Thymus (tissue), 14 donors: ENCODE measurements at places on chromosomes 6 and 20.

DNA sequence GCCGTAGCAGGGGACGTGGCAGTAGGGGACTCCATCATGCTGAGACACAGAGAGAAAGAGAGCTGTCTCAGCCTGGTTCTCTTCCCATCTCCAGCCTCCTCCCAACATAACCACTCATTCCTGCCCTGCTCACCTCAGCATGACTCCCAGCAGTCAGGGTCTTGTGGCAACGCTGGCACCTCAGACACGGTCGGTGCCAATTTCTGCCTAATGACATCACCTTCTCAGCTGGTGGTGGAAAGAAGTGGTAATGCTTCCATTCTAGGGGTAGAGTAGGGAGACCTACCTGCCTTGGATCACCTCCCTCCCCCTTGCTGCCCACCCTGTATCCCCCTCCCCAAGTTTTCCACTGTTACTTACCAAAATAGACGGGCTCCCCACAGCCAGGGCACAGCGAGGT lies 2.5 kb downstream of the CRIP3 start:
- no peak for DNase-seq
- no peaks in the 10 kb centered on the region for H3K36me3 ChIP-seq
- peaks cover 44% of the 10 kb centered on the region for H3K27me3 ChIP-seq
- no peak overlapping the region for H3K27ac ChIP-seq

GRCh38 chr20:37426106-37426505 lies 80.2 kb downstream of the SRC start:
- no peak overlapping the region for H3K4me3 ChIP-seq
- H3K27me3 ChIP-seq: peaks cover 51% of the 10 kb centered on the region
- H3K36me3 ChIP-seq: no peaks in the 10 kb centered on the region
- peaks cover 7% of the 10 kb centered on the region for H3K4me1 ChIP-seq
- DNase-seq: no peak

DNA sequence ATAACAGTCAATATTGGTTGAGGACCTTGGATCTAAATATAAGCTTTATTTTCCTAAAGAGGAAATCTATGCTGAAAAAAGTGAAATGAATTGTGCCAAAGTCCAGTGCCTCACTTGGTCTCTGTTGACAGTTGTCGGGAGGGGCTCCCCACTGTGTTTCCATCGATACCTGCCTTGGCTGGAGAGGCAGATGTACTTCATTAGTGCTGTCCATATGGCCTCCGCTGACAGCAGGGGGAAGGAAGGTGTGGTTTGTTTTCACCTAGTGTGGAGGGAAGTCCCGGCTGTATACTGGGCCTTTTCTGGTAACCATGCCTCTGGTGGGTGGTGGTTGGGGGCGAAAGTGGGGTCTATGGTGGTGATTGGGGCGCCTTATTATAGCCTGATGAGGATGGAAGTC lies 42.7 kb downstream of the CD2AP start:
- H3K4me3 ChIP-seq: no peak overlapping the region
- no peak for DNase-seq
- no peak overlapping the region for H3K27ac ChIP-seq
- no peaks in the 10 kb centered on the region for H3K27me3 ChIP-seq

DNA sequence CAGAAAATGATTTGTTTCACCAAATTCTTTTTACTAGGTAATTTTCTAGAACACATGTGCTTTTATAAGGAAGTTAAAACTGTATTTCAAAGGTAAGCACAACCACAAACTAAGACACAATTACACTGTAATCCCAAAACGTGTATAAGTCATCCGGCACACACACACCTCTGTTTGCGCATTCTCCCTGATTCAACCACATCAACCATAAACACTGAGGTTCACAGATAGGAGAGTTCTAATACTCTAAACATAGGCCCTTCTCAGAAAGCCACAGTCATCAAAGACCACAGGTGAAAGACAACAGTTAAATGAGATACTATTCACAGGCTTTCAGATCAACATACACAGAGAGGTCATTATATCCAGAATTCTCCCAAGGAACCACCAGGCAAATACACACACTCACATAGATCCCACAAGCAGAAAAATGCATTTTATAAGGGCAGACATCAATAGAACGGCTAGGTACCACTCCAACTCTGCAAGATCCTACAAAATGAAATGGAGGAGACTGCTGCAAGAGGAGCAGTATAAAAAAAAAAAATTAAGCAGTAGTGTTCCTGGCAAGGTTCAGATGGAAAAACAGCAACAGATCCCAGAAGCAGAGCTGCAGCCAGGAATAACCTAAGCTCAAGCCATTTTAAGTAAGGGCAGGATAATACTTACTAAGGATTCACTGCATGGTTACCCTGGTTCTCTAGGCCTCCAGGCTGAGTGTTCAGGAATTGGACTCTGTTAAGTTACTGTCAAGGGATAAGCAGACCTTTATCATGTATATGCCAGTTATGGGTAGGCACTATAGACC lies 6.6 kb upstream of the FBXO9 start:
- no peak overlapping the region for H3K27ac ChIP-seq
- no peaks in the 10 kb centered on the region for H3K36me3 ChIP-seq
- H3K4me1 ChIP-seq: peaks cover 10% of the 10 kb centered on the region
- no peak for DNase-seq
- no peaks in the 10 kb centered on the region for H3K27me3 ChIP-seq

GRCh38 chr20:13274275-13274861 lies 53.3 kb downstream of the ISM1 start:
- DNase-seq: no peak
- H3K4me3 ChIP-seq: no peak overlapping the region
- H3K36me3 ChIP-seq: no peaks in the 10 kb centered on the region
- H3K27ac ChIP-seq: no peak overlapping the region

DNA sequence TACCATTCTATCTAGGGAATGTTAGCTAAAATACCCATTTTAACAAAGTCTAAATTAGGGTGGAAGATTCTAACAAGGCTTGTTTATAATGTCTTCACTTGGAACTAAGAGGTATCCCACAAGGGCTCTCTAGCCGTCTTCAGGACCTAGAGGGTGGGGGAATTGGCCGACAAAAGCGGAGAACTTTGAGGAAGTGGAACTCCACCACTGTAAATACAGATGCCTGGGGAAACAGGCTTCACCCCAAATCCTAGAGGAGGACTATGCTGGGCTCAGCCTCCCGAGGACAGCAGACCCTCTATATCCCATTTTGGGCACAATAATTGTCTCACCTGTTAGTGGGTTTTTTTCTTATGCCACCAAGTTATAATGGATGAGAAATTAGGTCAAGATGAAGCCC lies 58.0 kb upstream of the TFB1M start:
- no peaks in the 10 kb centered on the region for H3K27me3 ChIP-seq
- DNase-seq: no peak
- H3K36me3 ChIP-seq: no peaks in the 10 kb centered on the region
- H3K27ac ChIP-seq: no peak overlapping the region

GRCh38 chr20:50146732-50147662 lies 6.5 kb downstream of the PEDS1 start:
- peak overlapping the region; percentile 94 for H3K27ac ChIP-seq
- no peaks in the 10 kb centered on the region for H3K27me3 ChIP-seq
- H3K4me1 ChIP-seq: peaks cover 17% of the 10 kb centered on the region
- H3K4me3 ChIP-seq: peak overlapping the region; percentile 28
- DNase-seq: peak; percentile 59

GRCh38 chr6:131231103-131231502 lies 95.8 kb downstream of the AKAP7 start:
- no peaks in the 10 kb centered on the region for H3K36me3 ChIP-seq
- H3K4me1 ChIP-seq: no peaks in the 10 kb centered on the region
- no peaks in the 10 kb centered on the region for H3K27me3 ChIP-seq

DNA sequence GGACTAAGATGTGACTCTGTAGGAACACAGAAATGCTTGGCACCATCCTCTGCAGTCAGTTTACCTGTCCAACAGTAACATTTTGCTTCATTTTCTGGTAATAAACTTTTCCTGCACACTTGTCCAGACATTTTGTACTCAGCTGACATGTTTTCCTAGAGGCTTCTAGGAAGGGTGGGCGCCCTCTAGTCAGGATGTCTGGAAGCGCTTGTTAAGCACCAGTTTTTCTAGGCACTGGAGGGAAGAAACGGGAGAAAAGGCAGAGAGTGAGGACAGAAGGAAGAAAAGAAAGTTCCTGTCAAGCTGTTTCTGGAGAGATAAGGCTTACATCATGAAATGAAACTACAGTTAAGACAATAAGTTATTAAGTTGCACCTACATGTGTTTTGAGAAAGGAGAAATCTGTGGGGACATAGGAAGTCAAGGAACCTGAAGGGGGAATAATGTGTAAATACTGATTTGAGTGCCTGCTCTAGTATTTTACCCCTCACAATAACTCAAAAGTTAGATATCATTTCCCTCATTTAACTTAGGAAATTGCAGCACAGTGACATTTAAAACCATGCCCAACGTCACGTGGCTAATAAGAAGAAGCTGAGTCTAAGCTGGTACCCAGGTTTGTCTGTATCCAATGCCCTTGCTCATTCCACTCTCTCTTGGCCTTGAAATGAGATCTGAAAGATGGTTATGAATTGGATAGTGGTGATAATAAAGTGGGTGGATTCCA lies 42.7 kb upstream of the TNFRSF21 start:
- peaks cover 5% of the 10 kb centered on the region for H3K4me1 ChIP-seq
- H3K27ac ChIP-seq: no peak overlapping the region
- H3K36me3 ChIP-seq: no peaks in the 10 kb centered on the region
- DNase-seq: no peak
- no peak overlapping the region for H3K4me3 ChIP-seq

DNA sequence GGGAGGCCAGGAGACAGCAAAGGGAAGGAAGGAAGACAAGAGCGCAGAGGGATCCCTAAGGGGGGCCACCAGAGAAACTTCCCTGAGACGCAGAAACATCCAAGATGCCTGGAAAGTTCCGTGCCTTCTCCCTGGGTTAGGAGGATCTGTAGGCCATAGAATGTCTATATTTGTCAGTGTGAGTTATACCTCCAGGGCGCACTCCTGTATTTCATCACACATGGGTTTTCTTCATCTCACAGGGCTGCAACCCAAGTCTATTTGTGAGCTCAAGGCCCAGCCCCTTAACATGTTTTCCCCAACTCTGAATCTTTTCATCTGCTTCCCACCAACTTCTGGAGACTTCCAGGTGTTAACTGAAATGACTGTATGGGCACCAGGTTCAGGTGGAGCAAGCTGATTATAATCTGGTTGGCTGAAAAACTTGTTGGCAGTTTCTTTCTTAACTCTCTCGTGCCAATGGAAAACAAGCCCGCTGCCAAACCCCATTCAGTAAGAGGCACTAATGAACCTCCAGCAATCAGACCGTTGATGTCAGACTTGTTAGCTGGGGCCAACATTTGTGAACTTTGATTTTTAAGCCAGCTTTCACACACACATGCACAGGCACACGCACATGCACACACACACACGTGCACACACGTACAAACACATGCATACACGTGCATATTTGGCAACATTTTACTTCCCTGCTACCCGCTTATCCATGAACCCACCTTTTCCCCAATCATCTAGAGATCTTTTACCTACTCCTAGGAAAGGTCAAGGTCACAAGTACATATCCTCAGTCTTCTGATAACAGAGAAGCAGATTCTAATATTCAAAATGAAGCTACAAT lies 247.5 kb upstream of the GMDS start:
- no peaks in the 10 kb centered on the region for H3K36me3 ChIP-seq
- no peaks in the 10 kb centered on the region for H3K27me3 ChIP-seq
- no peaks in the 10 kb centered on the region for H3K4me1 ChIP-seq
- no peak overlapping the region for H3K4me3 ChIP-seq
- no peak overlapping the region for H3K27ac ChIP-seq
- DNase-seq: no peak

GRCh38 chr20:13121840-13122515 lies 99.1 kb upstream of the ISM1 start:
- no peak overlapping the region for H3K4me3 ChIP-seq
- no peak overlapping the region for H3K27ac ChIP-seq
- no peaks in the 10 kb centered on the region for H3K36me3 ChIP-seq
- no peak for DNase-seq
- no peaks in the 10 kb centered on the region for H3K27me3 ChIP-seq

- no peaks in the 10 kb centered on the region for H3K4me1 ChIP-seq
- H3K4me3 ChIP-seq: no peak overlapping the region
- H3K27ac ChIP-seq: no peak overlapping the region
Observed at GRCh38 chr6:110233770-110234374, 53.6 kb downstream of the CDC40 start.

- H3K27ac ChIP-seq: no peak overlapping the region
- DNase-seq: no peak
- H3K4me3 ChIP-seq: no peak overlapping the region
- H3K36me3 ChIP-seq: no peaks in the 10 kb centered on the region
- H3K27me3 ChIP-seq: no peaks in the 10 kb centered on the region
Observed at GRCh38 chr6:169975286-169975685, 223.9 kb downstream of the ERMARD start.

DNA sequence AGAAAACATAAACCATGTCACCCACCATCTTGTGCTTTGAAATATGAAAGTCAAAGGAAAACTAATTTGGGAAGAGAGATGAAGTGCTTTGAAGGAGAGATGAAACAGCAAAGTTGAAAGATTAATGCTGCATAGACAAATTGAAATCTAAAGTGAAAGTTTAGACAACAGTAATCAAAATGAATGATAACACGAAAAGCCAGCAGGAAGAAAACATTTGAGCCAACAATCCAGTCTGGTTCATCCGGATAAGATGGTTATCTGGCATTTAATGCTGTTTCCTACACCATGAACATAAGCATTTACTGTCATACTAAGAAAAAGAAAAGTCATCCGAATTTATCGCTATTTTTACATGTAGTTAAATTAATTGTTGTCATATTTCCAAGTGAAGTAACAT lies 595 bp downstream of the HAO1 start:
- H3K36me3 ChIP-seq: no peaks in the 10 kb centered on the region
- H3K4me3 ChIP-seq: no peak overlapping the region
- no peaks in the 10 kb centered on the region for H3K4me1 ChIP-seq

GRCh38 chr20:19077370-19078220 lies 134.8 kb upstream of the SLC24A3 start:
- peaks cover 4% of the 10 kb centered on the region for H3K4me1 ChIP-seq
- no peak overlapping the region for H3K4me3 ChIP-seq
- no peaks in the 10 kb centered on the region for H3K27me3 ChIP-seq
- H3K36me3 ChIP-seq: no peaks in the 10 kb centered on the region

- no peak overlapping the region for H3K4me3 ChIP-seq
- H3K27ac ChIP-seq: no peak overlapping the region
- H3K27me3 ChIP-seq: peaks cover 3% of the 10 kb centered on the region
- H3K36me3 ChIP-seq: no peaks in the 10 kb centered on the region
- H3K4me1 ChIP-seq: no peaks in the 10 kb centered on the region
Observed at GRCh38 chr6:166269301-166270039, 38.7 kb downstream of the PRR18 start.

GRCh38 chr6:150156460-150156859 lies 13.6 kb downstream of the PPP1R14C start:
- peaks cover 13% of the 10 kb centered on the region for H3K4me1 ChIP-seq
- H3K36me3 ChIP-seq: no peaks in the 10 kb centered on the region
- H3K4me3 ChIP-seq: no peak overlapping the region
- H3K27me3 ChIP-seq: peaks cover 3% of the 10 kb centered on the region
- DNase-seq: no peak
- no peak overlapping the region for H3K27ac ChIP-seq
